ENCODE measurements at places on chromosomes 4 and X. TPM values are rescaled to one million over a fixed set of nuclear protein-coding genes. Genes with fewer than 3 reads are reported as not detected.

GRCh38 chrX:143306991-143307937, 210.0 kb downstream of the SPANXN3 start:
- no peak for DNase-seq

Gene TNIP2
- 135 TPM for total RNA-seq

Gene NEXMIF
- 0.83 TPM for total RNA-seq

Gene CXCL5
- total RNA-seq, result not detected

GRCh38 chr4:82864336-82864979, 26.5 kb downstream of the SEC31A start:
- DNase-seq, result no peak

Gene SHOX
- total RNA-seq, result not detected

Gene ZNF674
- 9.5 TPM for total RNA-seq

- DNase-seq, result peak; percentile 42
These were observed 80.4 kb upstream of the GPC4 start for GRCh38 chrX:133495464-133496391.

DNA sequence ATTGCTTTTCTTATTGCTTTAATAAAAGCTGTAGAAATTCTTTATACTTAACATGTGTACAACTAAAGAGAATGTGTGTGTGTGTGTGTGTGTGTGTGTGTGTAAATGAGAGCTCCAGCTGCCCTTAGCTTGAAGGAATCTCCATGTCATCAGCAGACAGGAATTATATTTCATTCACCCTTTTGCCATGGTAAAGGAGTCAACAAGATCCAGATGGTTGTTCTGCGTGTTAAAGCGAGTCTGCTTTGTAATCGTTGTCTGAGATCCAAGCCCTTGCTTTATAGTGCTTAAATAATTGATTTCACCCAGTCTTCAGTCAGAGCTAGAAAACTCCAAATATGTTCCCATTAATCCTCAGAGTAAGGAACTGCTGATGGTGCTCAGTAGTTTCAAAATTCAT, 285.5 kb downstream of the PDGFC start:
- no peak for DNase-seq

Gene IGFBP7
- total RNA-seq, result 92.1 TPM

GRCh38 chr4:4857001-4857808, 2.3 kb upstream of the MSX1 start:
- no peak for DNase-seq

Gene MAGEA12
- not detected for total RNA-seq

Gene HMX1
- not detected for total RNA-seq

DNA sequence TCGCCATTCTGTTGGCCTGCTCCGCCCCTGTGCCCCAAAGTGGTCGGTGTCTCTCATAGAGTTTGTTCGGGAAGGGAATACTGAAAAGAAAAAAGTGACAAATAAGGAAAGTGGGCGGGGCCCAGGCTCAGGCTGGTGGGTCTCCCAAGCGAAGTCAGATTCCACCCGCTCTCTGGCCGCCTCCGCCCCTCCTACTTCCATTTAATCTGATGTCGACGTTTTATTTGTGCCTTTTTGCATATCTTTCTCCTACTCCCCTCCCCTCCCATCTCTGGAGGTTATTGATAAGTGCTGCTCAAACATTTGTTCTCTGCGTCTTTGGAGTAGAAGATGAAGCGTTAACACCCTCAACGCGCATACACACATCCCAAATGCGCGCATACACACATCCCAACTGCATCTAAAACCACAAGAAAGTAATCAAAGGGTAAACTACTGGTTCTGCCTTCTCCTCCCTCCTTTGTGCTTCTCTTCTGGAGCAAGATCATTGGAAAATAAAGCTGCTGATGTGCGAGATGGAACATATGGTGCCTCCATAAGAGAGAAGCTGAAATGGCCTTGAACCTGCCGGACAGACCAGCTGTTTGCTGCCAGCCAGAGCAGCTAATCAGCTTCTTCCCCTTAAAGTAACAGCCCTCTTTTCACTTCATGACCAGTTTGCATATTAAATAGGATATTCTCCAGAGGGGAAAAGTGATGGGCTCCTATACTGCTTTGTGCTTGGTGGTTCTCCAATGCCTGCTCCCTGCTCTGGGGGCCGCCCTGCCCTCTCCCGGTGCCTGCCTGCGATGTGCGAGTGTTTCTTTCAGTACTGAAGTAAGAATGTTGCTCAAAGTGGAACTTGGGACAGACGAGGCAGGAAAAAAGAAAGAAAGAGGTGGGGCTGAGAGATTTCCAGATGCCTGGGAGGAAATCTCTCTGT, 3.1 kb downstream of the MAMLD1 start:
- DNase-seq, result no peak

GRCh38 chr4:146159384-146160058, 16.0 kb upstream of the LSM6 start:
- DNase-seq, result no peak

DNA sequence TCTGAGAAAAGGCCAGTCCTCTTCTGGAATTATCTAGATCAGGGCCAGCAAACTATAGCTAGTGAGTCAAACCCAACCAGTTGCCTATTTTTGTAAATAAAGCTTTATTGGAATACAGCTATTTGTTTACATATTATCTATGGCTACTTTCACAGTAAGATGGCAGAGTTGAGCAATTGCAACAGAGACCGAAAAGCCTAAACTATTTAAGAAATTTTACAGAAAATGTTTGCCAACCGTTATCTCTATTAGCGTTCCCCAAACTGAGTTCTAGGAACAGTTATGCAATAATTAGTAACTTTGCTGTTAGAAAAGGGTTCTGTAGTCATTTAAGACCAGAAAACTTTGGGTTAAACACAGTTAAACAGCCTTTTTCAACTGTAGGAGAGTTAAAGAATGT, 10.5 kb downstream of the TEX13B start:
- no peak for DNase-seq

Gene DDIT4L
- total RNA-seq, result not detected

Gene RIBC1
- not detected for total RNA-seq

DNA sequence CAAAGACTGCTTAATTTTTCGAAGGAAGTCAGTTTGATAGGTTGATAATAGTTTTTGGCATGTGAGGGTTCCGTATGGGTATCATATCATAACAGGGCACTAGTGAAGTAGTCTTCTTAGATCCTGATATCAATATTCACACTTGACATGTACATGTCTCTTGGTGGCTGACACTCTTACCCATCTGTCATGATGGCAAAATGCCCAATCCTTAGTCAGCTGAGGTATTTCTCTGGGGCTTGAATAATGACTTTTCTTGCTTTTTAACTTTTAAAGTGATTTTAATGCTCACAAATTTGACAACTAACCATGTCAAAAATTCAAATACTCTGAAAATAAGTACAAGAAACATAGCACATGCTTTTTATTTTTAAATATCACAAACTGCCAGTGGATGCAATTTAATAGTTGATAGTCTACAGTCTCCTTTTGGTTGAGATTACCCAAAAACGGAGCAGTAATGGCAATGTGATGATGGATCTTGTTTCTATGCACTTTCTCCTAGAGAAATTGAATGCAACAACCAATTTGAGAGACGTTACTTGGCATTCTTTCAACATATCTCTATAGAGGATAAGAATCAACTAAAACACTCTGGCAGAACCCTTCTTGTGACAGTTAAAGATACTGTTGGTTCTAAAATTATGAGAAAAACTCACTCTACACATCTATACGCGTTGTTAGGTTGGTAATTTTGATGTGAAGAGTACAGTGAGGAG, 552.9 kb upstream of the PABPC4L start:
- no peak for DNase-seq

DNA sequence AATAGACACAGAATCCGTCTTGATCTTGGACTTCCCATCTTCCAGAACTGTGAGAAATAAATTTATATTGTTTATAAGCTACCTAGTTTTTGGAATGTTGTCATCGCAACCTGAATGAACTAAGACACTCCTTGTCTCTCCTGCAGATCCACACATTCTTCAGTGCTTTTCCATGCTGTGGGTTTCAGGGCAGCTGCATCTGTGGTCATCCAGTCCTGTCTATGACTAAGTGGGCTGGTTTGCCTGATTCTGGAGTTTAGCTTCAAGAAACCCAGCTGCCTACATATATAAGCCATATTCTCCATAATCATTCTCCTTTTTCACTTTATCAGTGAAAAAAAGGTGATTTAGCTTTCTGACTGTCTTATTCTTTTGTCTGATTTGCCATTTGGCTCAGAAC, 170.3 kb upstream of the KIT start:
- no peak for DNase-seq

GRCh38 chrX:96183843-96184242, 500.8 kb upstream of the DIAPH2 start:
- DNase-seq, result no peak

Gene GLRA2
- not detected for total RNA-seq

Gene AIMP1
- 18.3 TPM for total RNA-seq

All from Peyer's patch (tissue), 4 donors.